ENCODE measurements at places on chromosomes 1 and 21.

- DNase-seq, result no peak
These were observed 6.6 kb upstream of the ETV3L start for GRCh38 chr1:157105988-157106812.

DNA sequence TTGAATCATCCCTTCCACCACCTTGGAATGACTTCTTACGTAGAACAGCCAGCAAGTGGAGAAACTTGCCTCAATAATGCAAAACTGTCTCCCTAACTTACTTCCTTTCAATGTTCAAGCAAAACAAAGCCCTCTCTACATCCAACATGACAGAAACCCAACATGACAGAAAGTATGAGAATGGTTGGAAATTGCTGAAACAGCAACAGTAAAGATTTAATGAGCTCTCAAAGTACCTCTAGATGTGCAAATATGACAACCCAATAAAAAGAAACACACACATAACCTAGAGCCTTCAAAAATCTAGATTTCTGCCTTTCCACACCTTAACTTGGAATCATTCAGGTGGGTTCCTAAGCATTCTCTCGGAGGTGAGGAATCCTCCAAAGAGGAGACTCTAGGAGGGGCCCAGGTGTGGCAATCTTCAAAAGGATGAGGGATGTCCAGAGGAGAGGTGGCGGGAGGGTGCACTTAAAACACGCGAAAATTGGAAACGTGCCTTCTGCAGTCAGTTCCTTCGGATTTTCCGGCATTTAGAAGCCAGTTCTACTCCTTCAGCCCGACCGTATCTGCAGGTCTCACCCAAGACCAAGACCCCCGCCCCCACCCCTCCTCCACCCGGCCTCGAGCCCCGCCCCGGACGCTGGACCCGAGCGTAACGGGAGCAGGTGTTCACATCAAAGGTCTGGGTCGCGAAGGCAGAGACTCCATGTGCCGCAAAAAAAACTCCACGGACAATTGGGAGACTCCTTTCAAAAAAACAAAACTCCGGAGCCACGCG, 996 bp upstream of the MGST3 start:
- no peak for DNase-seq

GRCh38 chr1:233143241-233143640, 152.3 kb downstream of the PCNX2 start:
- DNase-seq, result no peak

GRCh38 chr1:155123801-155124200, 3.9 kb upstream of the EFNA1 start:
- no peak for DNase-seq

All from chondrocyte (in vitro differentiated cells).